Uterus (tissue), 4 donors: ENCODE measurements at places on chromosomes 13 and 19. TPM values are rescaled to one million over a fixed set of nuclear protein-coding genes. Genes with fewer than 3 reads are reported as not detected.

- no peaks in the 10 kb centered on the region for H3K4me1 ChIP-seq
- peak; percentile 67 for DNase-seq
- H3K4me3 ChIP-seq: no peak overlapping the region
- H3K27me3 ChIP-seq: no peaks in the 10 kb centered on the region
- H3K27ac ChIP-seq: peak overlapping the region; percentile 20
These were observed 113.3 kb upstream of the KL start for GRCh38 chr13:32902874-32903273.

- H3K27ac ChIP-seq: peak overlapping the region; percentile 66
- peak; percentile 77 for DNase-seq
- no peaks in the 10 kb centered on the region for H3K36me3 ChIP-seq
- no peaks in the 10 kb centered on the region for H3K27me3 ChIP-seq
- H3K4me3 ChIP-seq: no peak overlapping the region
These were observed 318.2 kb downstream of the MYO16 start for GRCh38 chr13:108947551-108948030.

DNA sequence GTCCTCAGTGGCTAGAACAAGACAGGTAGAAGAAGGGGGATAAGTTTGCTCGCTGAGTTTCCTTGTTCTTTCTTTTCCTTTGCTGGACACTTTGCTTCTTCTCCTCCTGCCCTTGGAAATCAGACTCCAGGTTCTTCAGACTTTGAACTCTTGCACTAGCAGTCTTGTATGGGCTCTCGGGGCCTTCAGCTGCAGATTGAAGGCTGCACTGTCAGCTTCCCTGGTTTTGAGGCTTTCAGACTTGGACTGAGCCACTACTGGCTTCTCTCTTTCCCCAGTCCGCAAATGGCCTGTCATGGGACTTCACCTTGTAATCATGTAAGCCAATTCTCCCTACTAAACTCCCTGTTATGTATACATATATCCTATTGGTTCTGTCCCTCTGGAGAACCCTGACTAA is 379.8 kb downstream of the NDFIP2 start:
- no peak overlapping the region for H3K27ac ChIP-seq
- DNase-seq: no peak
- no peaks in the 10 kb centered on the region for H3K4me1 ChIP-seq

The SUGT1 gene
- 56.6 TPM for total RNA-seq

- H3K4me1 ChIP-seq: no peaks in the 10 kb centered on the region
- no peak overlapping the region for H3K27ac ChIP-seq
- no peak overlapping the region for H3K4me3 ChIP-seq
These were observed 36.2 kb downstream of the SUCLA2 start for GRCh38 chr13:47964863-47965262.

The ZNF709 gene
- total RNA-seq: 5.0 TPM

The MUC16 gene
- total RNA-seq: 0.88 TPM

DNA sequence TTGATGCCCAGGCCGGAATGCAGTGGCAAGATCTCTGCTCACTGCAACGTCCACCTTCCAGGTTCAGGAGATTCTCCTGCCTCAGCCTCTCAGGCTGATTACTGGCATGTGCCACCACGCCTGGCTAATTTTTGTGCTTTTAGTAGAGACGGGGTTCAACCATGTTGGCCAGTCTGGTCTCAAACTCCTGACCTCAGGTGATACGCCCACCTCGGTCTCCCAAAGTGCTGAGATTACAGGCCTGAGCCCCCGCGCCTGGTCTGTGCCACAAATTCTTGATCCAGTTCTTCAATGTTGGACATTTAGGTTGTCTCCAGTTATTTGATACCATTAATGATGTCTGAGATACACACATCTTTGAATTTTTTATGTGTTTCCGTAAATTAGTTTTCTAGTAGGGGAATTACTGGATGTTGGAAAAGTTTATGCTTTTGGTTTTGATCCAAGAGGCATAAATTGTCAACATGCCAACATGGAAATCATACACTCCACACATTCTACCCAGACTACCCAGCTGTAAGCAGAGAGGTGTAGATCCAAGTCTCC is 525 bp upstream of the COG3 start:
- no peaks in the 10 kb centered on the region for H3K36me3 ChIP-seq
- H3K27me3 ChIP-seq: no peaks in the 10 kb centered on the region
- peak overlapping the region; percentile 100 for H3K4me3 ChIP-seq
- peak; percentile 19 for DNase-seq

DNA sequence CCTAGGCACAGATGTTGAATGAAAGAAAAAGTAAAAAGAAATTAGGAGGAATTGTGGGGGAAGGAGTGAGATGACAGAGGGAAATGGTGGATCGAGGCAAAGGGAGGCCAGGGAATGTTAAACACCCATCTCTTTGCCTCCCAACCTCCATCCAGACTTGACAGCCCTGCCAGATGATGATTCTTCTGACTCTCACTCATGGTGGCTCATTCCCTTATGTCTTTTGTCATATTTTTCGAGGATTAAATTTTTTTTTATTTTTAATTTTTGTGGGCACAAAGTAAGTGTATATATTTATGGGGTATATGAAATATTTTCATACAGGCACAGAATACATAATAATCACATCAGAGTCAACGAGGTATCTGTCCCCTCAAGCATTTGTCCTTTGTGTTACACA is 42.8 kb downstream of the ADGRE1 start:
- no peak overlapping the region for H3K4me3 ChIP-seq
- DNase-seq: no peak
- H3K4me1 ChIP-seq: no peaks in the 10 kb centered on the region
- no peaks in the 10 kb centered on the region for H3K36me3 ChIP-seq
- H3K27ac ChIP-seq: no peak overlapping the region
- no peaks in the 10 kb centered on the region for H3K27me3 ChIP-seq

DNA sequence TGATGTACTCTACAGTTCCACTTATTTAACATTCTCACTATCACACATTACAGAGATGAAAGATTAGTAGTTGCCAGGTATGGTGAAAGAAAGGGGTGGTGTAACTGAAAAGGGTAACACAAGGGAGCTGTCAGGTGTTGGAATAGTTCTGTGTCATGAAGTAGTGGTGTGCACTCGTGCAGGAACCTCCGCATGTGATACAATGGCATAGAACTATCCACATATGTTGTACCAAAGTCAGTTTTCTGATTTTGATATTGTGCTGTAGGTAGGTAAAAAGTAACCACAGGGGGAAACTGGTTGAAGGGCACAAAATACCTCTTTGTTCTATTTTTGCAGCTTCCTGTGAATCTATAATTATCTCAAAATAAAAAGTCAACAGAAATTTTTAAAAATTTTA is 24.4 kb upstream of the RPL21 start:
- H3K27ac ChIP-seq: no peak overlapping the region
- H3K4me1 ChIP-seq: no peaks in the 10 kb centered on the region
- H3K4me3 ChIP-seq: no peak overlapping the region
- H3K36me3 ChIP-seq: no peaks in the 10 kb centered on the region

DNA sequence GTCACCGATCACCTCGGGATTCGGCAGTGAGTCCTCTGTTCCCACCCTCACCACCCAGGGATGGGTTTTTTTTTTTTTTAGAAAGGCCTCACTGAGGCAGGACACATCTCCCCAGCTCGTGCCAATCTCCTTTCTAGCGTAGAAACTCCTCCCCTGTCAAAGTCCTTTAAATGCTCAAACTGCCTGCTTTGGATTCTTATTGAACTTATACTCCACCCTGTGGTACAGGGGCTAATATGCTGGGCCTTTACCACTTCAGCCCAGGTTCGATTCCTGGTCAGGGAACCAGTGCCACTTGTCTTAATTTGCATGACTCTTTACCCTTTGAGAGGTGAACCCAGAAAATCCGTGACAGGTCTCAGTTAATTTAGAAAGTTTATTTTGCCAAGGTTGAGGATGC is 8.3 kb upstream of the ZNF14 start:
- DNase-seq: no peak
- no peaks in the 10 kb centered on the region for H3K4me1 ChIP-seq
- H3K27ac ChIP-seq: no peak overlapping the region
- H3K27me3 ChIP-seq: no peaks in the 10 kb centered on the region

DNA sequence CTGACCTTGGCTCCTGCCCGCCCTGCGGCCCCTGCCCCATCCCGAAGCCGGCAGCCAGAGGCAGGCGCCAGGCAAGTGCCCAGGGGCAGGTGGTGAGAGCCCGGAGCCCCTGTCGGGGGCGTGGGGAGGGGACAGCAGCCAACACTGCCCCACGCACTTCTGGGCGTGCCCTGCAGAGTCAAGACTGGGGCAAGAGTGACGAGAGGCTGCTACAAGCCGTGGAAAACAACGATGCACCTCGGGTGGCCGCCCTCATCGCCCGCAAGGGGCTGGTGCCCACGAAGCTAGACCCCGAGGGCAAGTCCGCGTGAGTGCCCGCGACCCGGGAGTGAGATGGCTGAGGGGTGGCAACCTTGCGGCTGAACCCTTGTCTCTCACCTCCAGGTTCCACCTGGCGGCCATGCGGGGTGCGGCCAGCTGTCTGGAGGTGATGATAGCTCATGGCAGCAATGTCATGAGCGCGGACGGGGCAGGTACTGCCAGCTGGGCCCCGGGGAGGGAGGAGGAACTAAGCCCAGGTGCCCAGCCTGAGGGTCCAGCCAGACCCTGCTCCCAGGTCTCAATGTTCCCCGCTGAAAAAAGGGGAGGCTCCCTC is 17.3 kb downstream of the ANKRD24 start:
- peaks cover 8% of the 10 kb centered on the region for H3K4me1 ChIP-seq
- no peak overlapping the region for H3K27ac ChIP-seq
- H3K27me3 ChIP-seq: peaks cover 16% of the 10 kb centered on the region
- no peaks in the 10 kb centered on the region for H3K36me3 ChIP-seq
- H3K4me3 ChIP-seq: no peak overlapping the region
- DNase-seq: no peak

The KLK11 gene
- not detected for total RNA-seq

- H3K4me1 ChIP-seq: no peaks in the 10 kb centered on the region
- no peaks in the 10 kb centered on the region for H3K36me3 ChIP-seq
- no peak for DNase-seq
- no peak overlapping the region for H3K4me3 ChIP-seq
- no peaks in the 10 kb centered on the region for H3K27me3 ChIP-seq
These were observed 7.3 kb upstream of the LMO7 start for GRCh38 chr13:75628801-75629200.

The MVB12A gene
- total RNA-seq: 40.3 TPM

DNA sequence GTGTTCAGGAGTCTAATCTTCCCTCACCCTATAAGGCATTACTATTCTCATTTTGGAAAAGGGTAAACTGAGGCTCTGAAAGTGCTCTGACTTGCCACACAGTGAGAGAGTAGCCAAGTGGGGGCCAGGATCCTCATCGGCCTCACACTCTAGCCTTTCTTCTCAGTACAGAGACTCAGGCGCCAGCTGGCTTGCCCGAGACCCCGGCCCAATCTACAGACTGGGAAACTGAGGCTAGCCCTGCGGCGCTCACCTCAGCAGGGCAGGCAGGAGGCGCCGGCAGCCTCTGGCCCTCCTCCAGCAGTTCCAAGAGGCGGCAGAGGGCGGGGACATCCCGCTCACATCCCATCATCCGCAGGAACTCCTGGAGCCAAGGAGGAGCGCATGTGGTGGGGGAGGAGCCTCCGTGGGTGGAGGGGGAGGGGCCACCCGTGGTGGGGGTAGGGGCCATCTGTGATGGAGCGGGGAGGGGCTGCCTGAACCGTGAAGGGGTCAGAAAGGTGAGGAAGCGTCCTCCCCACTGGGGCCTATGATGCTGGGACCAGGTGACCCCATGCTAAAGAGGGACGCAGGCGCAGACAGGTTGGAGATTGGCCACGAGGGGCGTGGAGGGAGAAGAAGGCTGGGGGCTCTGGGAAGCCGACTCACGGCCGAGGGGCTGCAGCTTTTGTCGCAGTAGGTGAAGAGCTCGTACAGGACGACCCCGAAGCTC is 8.7 kb upstream of the INSL3 start:
- no peak overlapping the region for H3K27ac ChIP-seq
- no peaks in the 10 kb centered on the region for H3K36me3 ChIP-seq
- H3K27me3 ChIP-seq: no peaks in the 10 kb centered on the region
- H3K4me1 ChIP-seq: no peaks in the 10 kb centered on the region

DNA sequence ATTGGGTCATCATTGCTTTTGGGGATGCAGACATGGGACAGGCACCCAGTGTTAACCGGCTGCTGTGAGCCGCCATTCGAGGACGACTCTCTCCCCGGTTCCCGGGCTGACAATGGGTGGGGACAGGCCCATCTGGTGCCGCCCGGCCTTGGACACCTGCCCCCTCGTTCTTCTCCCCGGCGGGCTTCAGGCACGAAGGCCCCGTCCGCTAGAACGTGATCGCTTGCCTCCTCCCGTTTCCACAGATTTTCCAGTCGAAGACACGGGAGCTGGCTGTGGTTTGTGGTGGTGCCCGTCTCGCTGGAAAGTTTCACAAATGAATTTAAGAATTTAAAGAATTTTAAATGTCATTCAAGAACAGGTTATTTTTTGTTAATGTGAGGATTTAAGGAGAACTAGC is 2.0 kb downstream of the PALM start:
- no peaks in the 10 kb centered on the region for H3K27me3 ChIP-seq
- H3K4me3 ChIP-seq: no peak overlapping the region
- no peaks in the 10 kb centered on the region for H3K4me1 ChIP-seq
- H3K27ac ChIP-seq: peak overlapping the region; percentile 88
- no peak for DNase-seq
- H3K36me3 ChIP-seq: no peaks in the 10 kb centered on the region

GRCh38 chr19:55579766-55580621 is 654 bp downstream of the ZNF579 start:
- H3K36me3 ChIP-seq: no peaks in the 10 kb centered on the region
- DNase-seq: peak; percentile 45
- H3K27me3 ChIP-seq: no peaks in the 10 kb centered on the region
- no peaks in the 10 kb centered on the region for H3K4me1 ChIP-seq
- peak overlapping the region; percentile 77 for H3K4me3 ChIP-seq

- no peak overlapping the region for H3K27ac ChIP-seq
- H3K4me1 ChIP-seq: no peaks in the 10 kb centered on the region
- H3K36me3 ChIP-seq: no peaks in the 10 kb centered on the region
- DNase-seq: no peak
- no peaks in the 10 kb centered on the region for H3K27me3 ChIP-seq
These were observed 8.2 kb downstream of the ATP11A start for GRCh38 chr13:112697756-112698655.

- H3K4me1 ChIP-seq: no peaks in the 10 kb centered on the region
- H3K36me3 ChIP-seq: no peaks in the 10 kb centered on the region
- H3K27ac ChIP-seq: no peak overlapping the region
- H3K4me3 ChIP-seq: no peak overlapping the region
- no peak for DNase-seq
These were observed 66.4 kb upstream of the PCDH9 start for GRCh38 chr13:67296511-67296910.

DNA sequence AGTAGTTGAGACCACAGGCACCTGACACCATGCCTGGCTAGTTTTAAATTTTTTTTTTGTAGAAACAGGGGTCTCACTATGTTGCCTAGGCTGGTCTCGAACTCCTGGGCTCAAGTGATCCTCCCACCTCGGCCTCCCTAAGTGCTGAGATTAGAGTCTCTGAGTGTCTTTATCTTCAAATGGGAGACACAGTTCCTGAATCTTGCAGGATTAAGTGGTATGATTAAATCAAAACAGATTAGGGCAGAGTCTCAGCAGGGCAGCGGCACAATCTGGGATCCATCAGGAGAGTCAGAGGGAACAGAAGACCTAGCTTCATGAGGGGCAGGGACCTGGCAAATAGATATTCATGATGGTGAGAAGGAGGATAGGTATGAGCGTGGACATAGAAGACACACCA is 953 bp downstream of the RLN3 start:
- H3K27ac ChIP-seq: no peak overlapping the region
- H3K36me3 ChIP-seq: no peaks in the 10 kb centered on the region
- H3K27me3 ChIP-seq: peaks cover 8% of the 10 kb centered on the region

- no peak overlapping the region for H3K4me3 ChIP-seq
- no peak overlapping the region for H3K27ac ChIP-seq
- no peak for DNase-seq
- no peaks in the 10 kb centered on the region for H3K27me3 ChIP-seq
- H3K36me3 ChIP-seq: no peaks in the 10 kb centered on the region
These were observed 18.0 kb upstream of the LRCH1 start for GRCh38 chr13:46535002-46535401.

The TMEM147 gene
- total RNA-seq: 111 TPM

The GSX1 gene
- total RNA-seq: not detected

The CLDND2 gene
- total RNA-seq: not detected

- H3K36me3 ChIP-seq: no peaks in the 10 kb centered on the region
- no peak for DNase-seq
These were observed 342.7 kb downstream of the ENOX1 start for GRCh38 chr13:43444081-43444480.
